ENCODE measurements at places on chromosomes 1 and 21.

DNA sequence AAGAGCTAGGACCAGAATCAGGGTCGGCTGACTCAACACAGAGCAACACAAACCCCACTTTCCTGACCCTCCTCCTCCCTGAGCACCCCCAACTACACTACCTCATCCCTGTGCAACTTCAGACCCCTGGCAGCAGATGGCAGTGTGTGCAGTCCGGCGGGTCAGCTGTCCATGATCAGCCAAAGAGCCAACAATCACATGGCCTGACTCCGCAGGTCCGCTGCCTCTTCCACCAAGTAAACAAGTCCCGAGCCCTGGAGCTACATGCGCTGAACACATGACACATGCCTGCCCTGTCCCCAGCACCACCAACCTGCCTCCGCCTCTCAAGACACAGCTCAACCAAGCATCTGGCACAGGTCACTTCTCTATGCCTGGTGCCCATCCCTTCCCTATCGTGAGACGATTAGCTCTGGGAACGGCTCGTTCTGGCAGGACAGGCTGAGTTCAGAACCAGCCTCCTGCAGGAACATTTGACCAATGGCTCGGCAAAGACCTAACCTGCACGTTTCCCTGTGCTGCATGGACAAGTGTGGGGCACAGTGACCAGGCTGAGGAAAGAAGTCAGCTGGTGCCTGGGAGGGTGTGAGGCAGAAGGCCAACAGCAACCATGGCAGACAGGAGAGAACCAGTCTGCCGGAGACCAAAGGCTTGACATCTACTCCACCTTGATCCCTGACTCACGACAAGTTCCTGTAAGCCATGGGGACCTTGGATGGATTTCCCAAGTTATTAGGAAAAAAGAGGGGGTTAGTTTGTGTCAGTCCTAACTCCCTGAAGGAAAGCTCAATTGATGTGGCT, 60.3 kb downstream of the CD46 start:
- DNase-seq: no peak

GRCh38 chr1:170932236-170932635, 3.1 kb upstream of the MROH9 start:
- DNase-seq: no peak

- DNase-seq: no peak
These were observed 175.2 kb downstream of the DSCAM start for GRCh38 chr21:40671716-40672115.

- no peak for DNase-seq
These were observed 4.4 kb downstream of the ST3GAL3 start for GRCh38 chr1:43711524-43712386.

Data from NCI-H1105 (cell line).